ENCODE measurements at places on chromosomes 2 and 18. TPM values are rescaled to one million over a fixed set of nuclear protein-coding genes. Genes with fewer than 3 reads are reported as not detected.

RNF125 gene
- 82.5 TPM for total RNA-seq

FSIP2 gene
- total RNA-seq, result 0.21 TPM

NDUFS1 gene
- 80.7 TPM for total RNA-seq

DNA sequence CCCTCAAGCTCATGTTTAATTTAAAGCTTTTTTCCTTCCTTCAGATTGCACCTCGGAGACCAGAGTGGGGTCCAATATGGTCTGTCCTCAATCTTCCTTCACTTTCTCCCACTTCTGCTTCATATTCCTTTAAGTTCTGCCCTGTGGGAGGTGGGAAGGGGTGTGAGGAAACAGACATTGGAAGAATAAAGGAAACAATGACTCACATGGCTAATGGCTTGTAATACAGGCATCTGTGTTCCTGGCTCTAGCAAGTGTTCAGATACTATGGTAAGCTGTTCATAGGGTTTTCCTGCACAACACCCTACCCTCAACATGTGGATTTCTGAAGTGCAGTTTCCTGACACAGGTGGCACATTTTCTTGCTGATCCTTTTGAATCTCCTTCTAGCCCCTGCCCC lies 209.5 kb downstream of the PIK3C3 start:
- H3K4me1 ChIP-seq, result no peaks in the 10 kb centered on the region
- no peak overlapping the region for H3K27ac ChIP-seq
- no peaks in the 10 kb centered on the region for H3K36me3 ChIP-seq

GRCh38 chr2:168255866-168256265 lies 8.5 kb upstream of the STK39 start:
- H3K27ac ChIP-seq, result no peak overlapping the region
- DNase-seq, result no peak
- H3K4me1 ChIP-seq, result no peaks in the 10 kb centered on the region
- no peak overlapping the region for H3K4me3 ChIP-seq

DNA sequence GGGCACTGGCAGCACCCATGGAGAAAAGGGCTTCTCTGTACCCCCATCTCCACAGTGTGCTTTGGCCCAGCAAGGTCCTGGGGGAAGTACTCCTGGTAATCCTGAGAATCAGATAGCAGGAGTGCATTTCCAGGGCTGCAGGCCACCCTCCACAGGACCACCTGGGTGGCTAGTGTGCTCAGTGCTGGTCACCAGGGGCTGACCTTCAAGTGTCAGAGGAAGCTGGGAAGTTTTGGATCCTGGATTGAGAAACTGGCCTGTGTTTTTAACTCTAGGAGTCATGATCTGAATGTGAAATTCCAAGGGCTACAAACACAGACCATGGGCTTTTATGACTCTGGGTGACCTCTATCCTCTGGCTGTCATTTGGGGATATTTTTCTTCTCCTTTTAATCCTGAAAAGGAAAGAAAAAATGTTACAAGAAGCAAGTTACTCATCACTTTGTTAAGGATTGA lies 9.3 kb downstream of the RHOB start:
- H3K36me3 ChIP-seq, result no peaks in the 10 kb centered on the region
- peaks cover 13% of the 10 kb centered on the region for H3K4me1 ChIP-seq
- no peak overlapping the region for H3K27ac ChIP-seq
- H3K27me3 ChIP-seq, result peaks cover 21% of the 10 kb centered on the region
- no peak overlapping the region for H3K4me3 ChIP-seq

DNA sequence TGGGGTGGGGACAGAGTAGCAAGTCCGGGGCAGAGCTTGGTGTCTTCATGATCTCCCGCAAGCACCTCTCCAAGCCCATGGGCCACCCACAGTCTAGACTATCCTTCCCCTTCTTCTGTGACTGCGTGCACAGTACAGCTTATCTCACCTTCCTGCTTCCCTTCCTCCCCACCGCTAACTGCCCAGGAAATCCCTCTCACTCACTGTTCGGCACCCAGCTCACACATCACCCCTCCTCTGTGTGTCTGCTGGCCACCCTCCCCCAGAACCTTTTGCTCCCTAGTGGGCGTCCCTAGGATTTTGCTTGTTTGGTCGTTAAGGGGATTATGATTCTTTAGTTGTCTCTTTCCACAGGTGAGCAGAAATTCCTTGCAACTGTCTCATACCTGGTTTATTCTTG lies 31.5 kb upstream of the SMAD7 start:
- no peak for DNase-seq
- peaks cover 21% of the 10 kb centered on the region for H3K27me3 ChIP-seq
- no peak overlapping the region for H3K27ac ChIP-seq
- H3K36me3 ChIP-seq, result no peaks in the 10 kb centered on the region

OTX1 gene
- total RNA-seq, result not detected

DNER gene
- total RNA-seq, result not detected

DNA sequence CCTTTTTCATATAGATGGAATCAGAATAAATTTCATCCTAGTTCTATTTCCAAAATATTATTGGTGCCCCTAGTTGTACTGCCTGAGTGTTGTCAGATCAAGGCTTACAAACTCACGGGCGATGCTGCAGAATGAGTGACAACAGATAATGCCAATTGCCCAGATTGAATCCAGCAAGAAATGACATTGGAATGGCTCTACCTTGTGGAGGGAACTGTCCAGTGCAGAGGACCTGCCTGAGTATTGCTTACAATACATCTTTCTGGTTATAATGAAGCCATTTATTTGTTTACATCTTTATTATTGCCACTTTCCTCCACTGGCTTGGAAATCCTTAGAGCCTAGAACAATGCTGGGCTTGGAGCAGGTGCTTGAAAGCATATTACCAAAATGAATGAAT lies 7.8 kb upstream of the IL1R2 start:
- no peak overlapping the region for H3K27ac ChIP-seq
- H3K36me3 ChIP-seq, result no peaks in the 10 kb centered on the region
- H3K27me3 ChIP-seq, result peaks cover 2% of the 10 kb centered on the region
- H3K4me1 ChIP-seq, result peaks cover 7% of the 10 kb centered on the region

ZCCHC2 gene
- total RNA-seq, result 48.6 TPM

GRCh38 chr2:11186145-11186544 lies 30.9 kb downstream of the SLC66A3 start:
- H3K27ac ChIP-seq, result no peak overlapping the region
- H3K27me3 ChIP-seq, result no peaks in the 10 kb centered on the region
- H3K4me1 ChIP-seq, result no peaks in the 10 kb centered on the region
- H3K36me3 ChIP-seq, result peaks cover 13% of the 10 kb centered on the region
- no peak for DNase-seq

SERPINB4 gene
- total RNA-seq, result not detected

DNA sequence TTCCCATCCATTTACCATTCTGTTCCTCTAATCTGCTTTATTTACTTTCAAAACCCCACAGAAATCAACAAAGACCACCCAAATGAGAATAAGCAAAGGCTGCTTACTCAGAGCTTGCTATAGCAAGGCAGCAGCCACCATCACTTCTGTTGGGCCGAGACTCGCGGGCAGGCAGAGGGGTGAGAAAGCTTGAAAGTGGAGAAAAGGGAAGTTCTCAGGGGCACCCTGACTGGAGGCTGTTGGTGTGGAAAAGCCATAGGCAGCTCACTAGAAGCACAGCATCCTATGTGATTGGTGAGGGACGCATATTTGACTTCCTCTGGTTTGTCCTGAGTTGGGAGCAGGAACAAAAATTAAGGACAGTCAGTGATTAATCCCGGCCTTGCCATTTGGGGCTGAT lies 269.7 kb upstream of the THSD7B start:
- no peak for DNase-seq
- no peak overlapping the region for H3K27ac ChIP-seq
- H3K4me1 ChIP-seq, result no peaks in the 10 kb centered on the region
- peaks cover 2% of the 10 kb centered on the region for H3K27me3 ChIP-seq

- H3K4me1 ChIP-seq, result peaks cover 17% of the 10 kb centered on the region
- H3K4me3 ChIP-seq, result no peak overlapping the region
- no peak for DNase-seq
- peaks cover 81% of the 10 kb centered on the region for H3K36me3 ChIP-seq
Measured at GRCh38 chr2:229775614-229776313, 61.4 kb upstream of the DNER start.

FKBP7 gene
- 6.6 TPM for total RNA-seq

RTP5 gene
- total RNA-seq, result 0.30 TPM

ALPI gene
- total RNA-seq, result not detected

GALNT5 gene
- total RNA-seq, result not detected

DNA sequence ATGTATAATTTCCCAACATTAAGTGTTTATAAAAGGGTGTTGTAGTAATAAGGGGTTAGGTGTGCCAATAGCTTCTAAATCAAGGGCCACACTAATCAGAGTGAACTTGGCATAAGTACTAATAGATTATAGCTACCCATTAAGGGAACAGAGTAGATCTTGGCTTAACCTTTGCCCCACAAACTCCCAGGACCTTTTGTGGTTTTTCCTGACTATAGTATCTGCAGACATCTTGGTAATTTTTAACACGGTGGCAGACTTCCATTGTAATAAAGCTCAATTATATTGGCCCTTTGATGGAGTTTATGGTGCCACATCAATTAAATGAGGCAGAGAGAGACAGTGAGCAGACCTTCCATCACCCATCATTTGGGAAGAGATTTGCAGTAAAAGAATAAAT lies 358.5 kb upstream of the HNRNPA3 start:
- DNase-seq, result no peak
- no peak overlapping the region for H3K27ac ChIP-seq
- H3K4me1 ChIP-seq, result peaks cover 41% of the 10 kb centered on the region
- peaks cover 2% of the 10 kb centered on the region for H3K27me3 ChIP-seq
- H3K4me3 ChIP-seq, result no peak overlapping the region

- no peak overlapping the region for H3K4me3 ChIP-seq
- peaks cover 11% of the 10 kb centered on the region for H3K36me3 ChIP-seq
- peaks cover 17% of the 10 kb centered on the region for H3K4me1 ChIP-seq
- no peak overlapping the region for H3K27ac ChIP-seq
Measured at GRCh38 chr18:63322908-63323634, 3.5 kb upstream of the BCL2 start.

GRCh38 chr2:184030245-184030644 lies 568.1 kb upstream of the ZNF804A start:
- H3K27me3 ChIP-seq, result no peaks in the 10 kb centered on the region
- DNase-seq, result no peak
- H3K4me3 ChIP-seq, result no peak overlapping the region
- no peaks in the 10 kb centered on the region for H3K4me1 ChIP-seq
- H3K36me3 ChIP-seq, result no peaks in the 10 kb centered on the region

- DNase-seq, result no peak
- H3K4me1 ChIP-seq, result peaks cover 27% of the 10 kb centered on the region
- H3K27ac ChIP-seq, result no peak overlapping the region
- peaks cover 23% of the 10 kb centered on the region for H3K36me3 ChIP-seq
- no peaks in the 10 kb centered on the region for H3K27me3 ChIP-seq
Measured at GRCh38 chr2:10338270-10339188, 35.8 kb downstream of the HPCAL1 start.

DNA sequence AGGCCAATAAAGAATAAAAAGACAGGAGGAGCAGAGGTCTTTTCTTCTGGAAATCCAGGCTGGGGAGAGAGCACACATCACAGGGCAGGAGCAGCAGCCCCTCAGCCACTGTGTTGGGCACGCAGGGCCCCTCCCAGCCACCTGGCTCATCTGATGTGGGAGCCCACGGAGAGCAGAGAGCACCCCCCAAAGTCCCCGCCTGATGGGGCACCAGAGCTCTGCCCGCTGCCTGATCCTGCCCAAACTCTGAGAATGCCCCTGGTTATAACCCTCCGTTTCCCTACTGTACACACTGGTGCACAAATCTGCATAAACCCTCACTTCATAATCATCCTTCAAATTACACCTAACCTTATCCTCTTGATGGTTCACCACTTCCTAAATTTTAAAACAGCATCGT lies 111.3 kb downstream of the HDAC4 start:
- H3K4me1 ChIP-seq, result peaks cover 70% of the 10 kb centered on the region
- H3K27ac ChIP-seq, result peak overlapping the region; percentile 98
- peaks cover 19% of the 10 kb centered on the region for H3K36me3 ChIP-seq
- peak overlapping the region; percentile 72 for H3K4me3 ChIP-seq

DNA sequence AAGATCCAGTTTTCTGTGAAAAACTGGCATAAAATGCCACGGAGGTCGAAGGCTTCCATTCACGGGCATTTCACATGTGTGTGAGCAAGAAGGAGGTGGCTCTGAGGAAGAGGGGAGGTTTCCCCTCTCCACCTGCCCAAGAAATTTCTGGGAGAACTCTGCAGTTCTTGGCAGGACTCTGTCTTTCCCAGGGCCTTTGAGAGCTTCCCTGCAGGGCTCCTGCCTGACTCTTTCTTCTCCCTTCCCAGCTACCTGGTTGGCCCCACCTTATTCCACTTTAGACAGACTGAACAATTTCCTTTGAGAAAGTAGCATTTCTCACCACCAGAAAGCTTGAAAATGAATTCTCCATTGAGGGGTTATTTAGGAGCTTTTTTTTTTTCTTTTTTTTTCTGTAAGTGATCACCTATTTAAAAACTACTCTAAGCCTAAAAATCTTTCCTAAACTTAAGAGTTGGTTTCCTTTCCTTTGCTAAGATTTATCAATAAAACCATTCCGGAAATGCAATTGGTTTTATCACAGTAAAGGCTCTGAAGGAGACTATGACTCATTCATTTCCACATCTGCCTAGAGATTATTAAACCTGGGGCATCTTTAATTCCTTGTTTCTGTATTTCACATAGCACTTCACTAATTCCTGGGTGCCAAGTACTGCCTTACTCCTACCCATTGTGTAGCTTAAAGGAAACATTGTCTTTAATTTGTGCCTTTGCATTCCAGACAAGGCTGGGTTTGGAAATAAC lies 59.3 kb downstream of the UNC80 start:
- no peak overlapping the region for H3K4me3 ChIP-seq
- no peak overlapping the region for H3K27ac ChIP-seq
- no peaks in the 10 kb centered on the region for H3K27me3 ChIP-seq
- H3K36me3 ChIP-seq, result no peaks in the 10 kb centered on the region

PPP4R1 gene
- total RNA-seq, result 48.8 TPM

PAX3 gene
- total RNA-seq, result not detected

MATN3 gene
- not detected for total RNA-seq

- no peak overlapping the region for H3K4me3 ChIP-seq
- no peaks in the 10 kb centered on the region for H3K27me3 ChIP-seq
- no peak overlapping the region for H3K27ac ChIP-seq
- H3K36me3 ChIP-seq, result no peaks in the 10 kb centered on the region
Measured at GRCh38 chr2:223090039-223090438, 38.0 kb downstream of the KCNE4 start.

DNA sequence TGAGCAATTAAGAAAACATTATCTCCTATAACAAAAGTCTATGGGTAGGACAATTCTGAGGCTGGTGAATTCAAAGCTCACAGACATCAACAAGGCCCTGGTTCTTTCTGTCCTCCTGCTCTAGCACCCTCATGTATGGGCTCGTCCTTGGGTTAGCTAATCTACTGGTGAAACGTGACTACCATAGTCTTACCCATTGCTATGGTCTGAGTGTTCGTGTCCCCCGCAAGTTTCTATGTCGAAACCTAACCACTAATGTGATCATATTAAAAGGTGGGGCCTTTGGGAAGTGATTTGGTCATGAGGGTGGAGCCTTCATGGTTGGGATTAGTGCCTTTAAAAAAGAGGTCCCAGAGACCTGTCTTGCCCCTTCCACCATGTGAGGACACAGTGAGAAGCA lies 564.7 kb downstream of the TNS1 start:
- DNase-seq, result no peak
- peaks cover 8% of the 10 kb centered on the region for H3K4me1 ChIP-seq
- H3K36me3 ChIP-seq, result no peaks in the 10 kb centered on the region
- H3K27ac ChIP-seq, result no peak overlapping the region
- no peak overlapping the region for H3K4me3 ChIP-seq

GCG gene
- not detected for total RNA-seq

All from activated T-helper 2 cell treated with anti-CD3 and anti-CD28 coated beads, Interferon-gamma antibody, Interleukin-2, Interleukin-4, amounts not matched to agents 10 μg/mL and 5 μg/mL and 100 μg/mL, durations not matched to agents 14 hours and 24 hours and 36 hours (primary cell).